SK-N-MC (cell line): ENCODE measurements at places on chromosomes 12 and 14.

GRCh38 chr12:75935539-75936242 is 95.9 kb downstream of the PHLDA1 start:
- DNase-seq = no peak

- DNase-seq = no peak
Observed at GRCh38 chr14:96409701-96410100, 17.8 kb downstream of the AK7 start.

DNA sequence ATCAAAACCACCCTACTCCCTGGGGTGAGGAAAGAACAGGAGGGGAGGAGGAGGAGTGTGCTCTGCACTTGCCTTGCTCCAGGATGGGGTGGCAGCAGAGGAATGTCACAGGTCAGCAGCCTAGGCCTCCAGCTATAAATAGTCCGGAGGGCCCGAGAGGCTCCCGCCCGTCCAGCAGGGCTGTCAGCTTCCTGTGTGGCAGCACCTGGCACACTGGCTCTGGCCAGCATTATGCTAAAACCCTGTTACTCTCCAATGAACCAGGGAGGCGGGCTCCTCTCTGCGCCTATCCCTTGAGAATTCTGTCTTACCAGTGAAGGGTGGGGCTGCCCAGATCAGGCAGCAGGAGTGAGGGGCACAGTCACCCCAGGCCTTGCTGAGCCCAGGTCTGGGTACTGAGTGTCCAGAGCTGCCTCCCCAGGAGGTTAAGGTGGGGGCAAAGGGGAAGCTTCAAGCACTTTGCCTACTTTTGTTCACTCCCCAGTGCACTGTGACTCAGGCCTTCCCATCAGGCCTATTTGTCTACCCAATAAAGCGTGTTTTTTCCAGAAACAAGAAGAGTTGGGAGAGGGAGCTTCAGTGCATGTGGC is 1.2 kb upstream of the COX14 start:
- DNase-seq = no peak

DNA sequence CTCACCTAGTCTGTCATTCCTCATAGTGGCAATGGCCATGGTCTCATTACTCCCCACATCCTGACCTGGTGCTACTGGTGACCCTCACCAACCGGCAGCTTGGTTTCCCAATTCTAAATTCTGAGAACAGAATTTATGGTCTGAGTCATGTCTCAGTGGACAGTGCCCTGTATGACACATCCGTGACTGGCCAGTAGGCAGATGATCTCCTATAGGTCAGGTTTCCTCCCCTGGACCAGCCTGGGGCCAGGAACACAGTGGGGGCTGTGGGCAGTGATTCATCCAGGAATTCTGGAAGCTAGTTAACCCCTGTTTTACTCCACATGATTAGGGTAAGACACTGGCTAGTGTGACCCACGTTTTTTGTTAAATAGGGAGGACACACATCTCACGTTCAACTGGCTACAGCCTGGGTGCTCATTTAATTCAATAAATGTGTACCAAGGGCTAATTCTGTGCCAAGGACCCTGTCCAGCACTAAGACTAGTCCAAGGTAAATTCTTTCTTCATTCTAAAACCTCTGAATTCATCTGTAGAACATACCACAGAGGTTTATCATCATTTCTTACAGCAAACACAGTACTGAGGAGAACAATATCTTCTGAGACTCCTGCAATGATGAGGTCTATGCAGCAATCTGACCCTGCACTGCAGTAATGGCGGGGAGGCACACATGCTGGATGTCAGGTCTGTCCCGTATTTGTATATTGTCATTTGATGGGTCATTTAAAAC is 249.6 kb upstream of the TBX3 start:
- no peak for DNase-seq

DNA sequence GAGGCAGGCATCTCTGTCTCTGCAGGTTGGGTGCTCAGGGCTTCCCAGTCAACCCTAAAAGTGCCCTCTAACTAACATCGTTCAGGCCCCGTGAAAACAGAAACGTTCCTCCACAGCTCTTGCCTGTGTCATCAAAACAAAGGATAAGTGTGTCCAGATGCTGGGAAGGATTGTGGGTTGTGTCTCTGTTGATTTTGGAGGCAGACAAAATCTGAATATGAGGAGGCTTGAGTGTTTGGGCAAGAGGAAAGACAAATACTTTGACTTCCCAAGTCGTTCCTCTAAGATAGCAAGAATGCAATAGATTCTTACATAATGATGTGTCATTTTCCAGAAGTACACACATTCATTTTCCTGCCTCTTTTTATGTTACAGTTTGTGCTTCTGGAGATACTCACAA is 52.9 kb downstream of the SERPINA3 start:
- no peak for DNase-seq

- DNase-seq = no peak
Observed at GRCh38 chr12:44852483-44852882, 23.6 kb downstream of the NELL2 start.

- no peak for DNase-seq
Observed at GRCh38 chr12:54479421-54479820, 6.0 kb upstream of the GTSF1 start.

DNA sequence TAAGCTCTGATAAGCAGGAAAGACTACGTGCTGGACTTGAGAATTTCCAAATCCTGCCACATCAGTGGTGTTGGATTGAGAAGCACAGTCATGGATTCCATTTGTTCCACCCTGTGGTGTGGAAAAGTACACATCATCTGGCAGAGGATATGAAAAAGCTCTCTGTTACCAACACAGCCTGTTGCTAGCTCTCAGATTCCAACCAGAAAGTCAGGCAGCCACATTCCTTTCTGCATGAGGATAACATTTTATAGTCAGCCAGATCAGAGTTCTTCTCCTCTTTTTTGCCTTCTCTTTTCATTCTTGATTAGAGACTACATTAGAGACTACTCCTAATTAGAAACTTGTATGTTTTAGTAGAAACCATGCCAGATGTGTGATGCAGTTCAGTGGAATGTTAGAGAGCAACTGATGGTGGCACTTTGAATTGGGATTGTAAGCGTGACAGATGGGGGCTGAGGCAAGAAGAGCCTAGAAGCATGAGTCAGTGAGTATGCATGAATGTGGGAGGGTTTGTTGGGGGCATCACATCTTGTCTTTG is 61.2 kb upstream of the STXBP6 start:
- no peak for DNase-seq

GRCh38 chr14:46819117-46819516 is 167.5 kb upstream of the RPL10L start:
- no peak for DNase-seq

DNA sequence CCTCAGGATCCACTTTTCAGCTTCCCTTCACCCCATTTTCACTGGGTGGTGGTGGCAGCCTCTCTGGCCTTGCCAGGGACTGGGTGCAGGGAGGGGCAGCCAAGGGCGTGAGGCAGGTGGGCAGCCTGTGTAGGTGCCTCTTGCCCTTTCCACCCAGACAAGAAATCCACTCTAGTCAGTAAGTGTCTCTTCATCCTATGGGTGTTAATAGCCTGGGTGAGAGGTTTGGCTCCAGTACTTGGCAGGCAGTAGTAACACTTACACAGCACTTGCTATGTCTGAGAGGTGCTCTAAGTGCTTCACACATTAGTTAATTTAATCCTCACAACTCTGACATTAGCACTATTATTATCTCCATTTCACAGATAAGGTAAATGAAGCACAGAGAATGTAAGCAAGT is 171.9 kb downstream of the EMP1 start:
- no peak for DNase-seq

GRCh38 chr14:65007202-65007601 is 20.5 kb downstream of the FNTB start:
- no peak for DNase-seq

GRCh38 chr12:19129486-19130223 is at the start of gene PLEKHA5:
Gene PLEKHA5, plus strand, starts transcription at chr12:19129733. Its CDS starts 67 bp downstream, at chr12:19129800.
- no peak for DNase-seq

DNA sequence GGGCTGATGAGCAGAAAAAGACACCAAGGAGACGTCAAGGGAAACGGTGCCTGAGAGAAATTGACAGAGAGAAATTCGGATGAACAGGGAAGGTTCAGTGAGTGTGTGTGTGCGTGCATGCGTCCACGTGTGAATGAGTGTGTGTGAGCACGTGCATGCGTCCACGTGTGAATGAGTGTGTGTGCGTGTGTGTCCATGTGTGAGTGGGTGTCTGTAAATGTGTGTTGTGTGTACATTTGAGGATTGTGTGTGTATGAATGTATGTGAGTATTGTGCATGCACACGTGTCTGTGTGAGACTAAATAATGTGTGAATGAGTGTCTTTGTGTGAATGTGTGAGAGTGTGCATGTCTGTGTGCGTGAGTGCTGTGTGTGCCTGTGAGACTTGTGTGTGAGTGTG is 137.4 kb upstream of the MED13L start:
- DNase-seq = no peak

DNA sequence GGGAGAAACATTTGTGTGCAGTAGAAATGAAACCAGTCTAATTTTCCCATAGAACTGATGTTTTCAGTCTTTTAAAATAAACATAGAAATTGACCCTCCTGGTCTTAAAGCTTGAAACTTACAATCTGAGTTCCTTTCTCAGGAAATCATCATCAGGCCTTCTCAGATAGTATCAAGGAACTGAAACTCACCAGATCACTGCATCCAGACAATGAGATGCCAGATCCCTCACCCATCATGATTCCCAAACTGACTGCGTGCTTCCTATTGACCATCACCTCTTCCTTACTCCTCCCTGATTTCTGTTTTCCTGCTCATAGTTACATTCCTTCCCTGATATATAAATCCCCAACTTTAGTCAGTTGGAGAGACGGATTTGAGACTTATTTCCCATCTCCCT is 195.0 kb upstream of the AMIGO2 start:
- DNase-seq = no peak

- no peak for DNase-seq
Observed at GRCh38 chr12:89935850-89936249, 227.2 kb upstream of the ATP2B1 start.

DNA sequence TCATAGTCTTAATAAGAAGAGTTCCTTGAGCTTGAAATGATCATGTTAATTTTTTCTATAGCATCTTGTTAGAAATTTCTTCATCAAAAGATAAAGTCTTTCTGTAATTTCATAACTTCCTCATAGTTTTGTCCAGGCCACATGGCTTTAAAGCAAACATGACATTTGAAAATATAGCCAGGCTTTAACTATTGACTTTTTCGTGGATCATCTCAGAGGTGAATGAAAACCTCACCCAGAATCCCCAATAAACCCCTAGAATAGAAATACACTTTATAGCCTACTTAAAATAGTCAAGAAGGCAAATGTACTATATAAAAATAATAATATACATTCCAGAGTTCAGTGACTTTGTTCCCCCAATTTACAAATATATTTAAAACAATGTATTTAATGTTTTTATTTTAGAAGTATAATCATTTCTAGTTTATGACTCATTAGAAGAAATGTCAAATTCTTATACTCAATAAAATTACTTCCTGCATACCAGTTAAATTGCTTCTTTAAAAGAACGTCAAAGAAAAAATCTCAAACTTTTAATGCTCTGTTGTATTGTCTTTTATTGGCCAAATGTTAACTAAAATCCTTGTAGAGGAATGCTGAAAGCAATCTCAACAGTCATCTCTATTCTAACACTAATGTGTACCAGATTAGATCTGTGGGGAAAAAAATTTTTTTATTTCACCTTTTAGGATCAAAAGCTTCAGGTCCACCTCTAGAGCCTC is 21.6 kb downstream of the EXOC5 start:
- no peak for DNase-seq

- DNase-seq = no peak
Observed at GRCh38 chr14:91418387-91419043, 895 bp upstream of the CCDC88C start.

- no peak for DNase-seq
Observed at GRCh38 chr12:120132863-120133385, 16.4 kb upstream of the RAB35 start.
